Activated T-cell treated with anti-CD3 and anti-CD28 coated beads, Interleukin-2, amount 50 U/mL, for 72 hours (primary cell): ENCODE measurements at places on chromosomes 13 and 19. TPM values are rescaled to one million over a fixed set of nuclear protein-coding genes. Genes with fewer than 3 reads are reported as not detected.

DNA sequence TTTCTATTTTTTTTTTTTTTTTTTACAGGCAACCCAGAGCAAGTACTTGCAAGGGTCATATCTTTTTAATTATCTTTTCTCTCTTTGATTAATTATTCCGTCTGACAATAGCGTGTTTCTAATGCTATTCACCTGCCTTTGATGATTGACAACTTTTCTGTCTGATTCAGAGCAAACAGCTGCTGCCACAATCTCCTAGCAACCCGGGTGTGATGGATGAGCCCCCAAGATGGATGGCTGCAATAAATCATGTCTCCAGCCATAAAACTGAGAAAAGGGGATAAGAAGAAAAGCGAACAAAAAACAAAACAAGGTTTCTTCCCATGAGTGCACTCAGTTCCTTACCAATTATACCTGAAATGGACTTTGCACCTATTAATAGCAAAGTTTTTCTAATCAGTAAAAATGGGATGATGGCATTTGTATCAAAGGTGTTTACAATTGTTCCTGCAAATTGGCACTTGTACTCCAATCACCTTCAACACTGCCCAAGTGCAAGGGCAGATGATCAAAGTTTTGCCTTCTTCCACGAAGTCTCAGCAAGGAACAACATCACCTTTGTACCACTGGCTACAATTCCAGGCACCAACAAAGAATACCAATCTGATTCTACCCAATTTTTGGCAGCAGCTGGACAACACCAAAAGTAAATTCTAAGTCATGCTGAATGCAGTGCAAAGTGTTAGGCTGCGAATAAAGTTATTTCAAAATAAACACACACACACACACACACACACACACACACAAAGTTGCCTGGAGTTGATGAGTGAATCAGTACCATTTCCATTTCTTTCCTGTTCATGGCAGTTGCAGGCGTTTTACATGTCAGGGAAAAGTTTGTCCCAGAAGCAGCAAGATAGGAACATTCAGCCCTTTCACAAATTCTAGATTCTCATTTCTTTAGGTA lies 12.0 kb downstream of the TSHZ3 start:
- no peak overlapping the region for H3K27ac ChIP-seq
- peaks cover 37% of the 10 kb centered on the region for H3K27me3 ChIP-seq
- DNase-seq, result no peak
- H3K36me3 ChIP-seq, result no peaks in the 10 kb centered on the region

F10 gene
- total RNA-seq, result not detected

- DNase-seq, result no peak
- no peaks in the 10 kb centered on the region for H3K27me3 ChIP-seq
- peaks cover 23% of the 10 kb centered on the region for H3K4me1 ChIP-seq
- no peak overlapping the region for H3K27ac ChIP-seq
- H3K4me3 ChIP-seq, result no peak overlapping the region
- H3K36me3 ChIP-seq, result no peaks in the 10 kb centered on the region
These were observed 68.4 kb upstream of the UBL3 start for GRCh38 chr13:29918845-29919244.

ATP4B gene
- not detected for total RNA-seq

- no peaks in the 10 kb centered on the region for H3K27me3 ChIP-seq
- H3K4me1 ChIP-seq, result no peaks in the 10 kb centered on the region
- no peaks in the 10 kb centered on the region for H3K36me3 ChIP-seq
- no peak for DNase-seq
These were observed 315.5 kb downstream of the OXGR1 start for GRCh38 chr13:96678801-96679200.

GRCh38 chr13:46121033-46121432 lies 16.2 kb upstream of the CPB2 start:
- no peak overlapping the region for H3K4me3 ChIP-seq
- H3K4me1 ChIP-seq, result peaks cover 30% of the 10 kb centered on the region
- peaks cover 4% of the 10 kb centered on the region for H3K36me3 ChIP-seq
- peak overlapping the region; percentile 66 for H3K27ac ChIP-seq

- DNase-seq, result no peak
- no peak overlapping the region for H3K4me3 ChIP-seq
- peaks cover 63% of the 10 kb centered on the region for H3K27me3 ChIP-seq
- no peak overlapping the region for H3K27ac ChIP-seq
- H3K4me1 ChIP-seq, result no peaks in the 10 kb centered on the region
These were observed 25.2 kb downstream of the IGFL1 start for GRCh38 chr19:46254776-46255175.

GRCh38 chr19:756236-756635 lies 5.3 kb downstream of the MISP start:
- peaks cover 3% of the 10 kb centered on the region for H3K36me3 ChIP-seq
- no peak overlapping the region for H3K4me3 ChIP-seq
- no peaks in the 10 kb centered on the region for H3K4me1 ChIP-seq
- no peak overlapping the region for H3K27ac ChIP-seq

DNA sequence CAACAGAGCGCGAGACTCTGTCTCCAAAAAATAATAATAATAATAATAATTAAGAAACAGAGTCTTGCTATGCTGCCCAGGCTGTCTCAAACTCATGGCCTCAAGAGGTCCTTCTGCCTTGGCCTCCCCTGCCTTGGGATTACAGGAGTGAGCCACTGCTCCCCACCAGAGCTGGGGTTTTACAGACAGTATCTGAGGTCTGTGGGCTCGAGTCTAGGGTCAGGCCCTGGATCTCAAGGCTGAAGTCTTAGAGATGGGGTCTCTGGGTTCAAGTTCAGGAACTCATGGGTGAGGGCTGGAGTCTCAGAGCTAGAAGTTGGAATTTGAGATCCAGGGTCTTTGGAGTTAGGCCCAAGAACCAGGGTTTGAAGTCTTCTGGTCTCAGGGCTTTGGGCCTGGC lies 3.5 kb downstream of the IL11 start:
- H3K36me3 ChIP-seq, result peaks cover 4% of the 10 kb centered on the region
- peaks cover 8% of the 10 kb centered on the region for H3K4me1 ChIP-seq
- DNase-seq, result no peak
- no peak overlapping the region for H3K4me3 ChIP-seq
- H3K27ac ChIP-seq, result no peak overlapping the region

GRCh38 chr13:111361046-111361872 lies 40.8 kb downstream of the TEX29 start:
- H3K4me3 ChIP-seq, result no peak overlapping the region
- no peak for DNase-seq
- H3K36me3 ChIP-seq, result no peaks in the 10 kb centered on the region

- H3K27ac ChIP-seq, result no peak overlapping the region
- H3K4me3 ChIP-seq, result no peak overlapping the region
- H3K27me3 ChIP-seq, result no peaks in the 10 kb centered on the region
These were observed 1479.2 kb upstream of the PRR20A start for GRCh38 chr13:55661505-55661904.

GRCh38 chr13:101520672-101521071 lies 68.2 kb downstream of the ITGBL1 start:
- H3K4me3 ChIP-seq, result peak overlapping the region; percentile 68
- peaks cover 9% of the 10 kb centered on the region for H3K27me3 ChIP-seq
- peak; percentile 22 for DNase-seq
- H3K4me1 ChIP-seq, result peaks cover 17% of the 10 kb centered on the region
- H3K36me3 ChIP-seq, result no peaks in the 10 kb centered on the region

DNA sequence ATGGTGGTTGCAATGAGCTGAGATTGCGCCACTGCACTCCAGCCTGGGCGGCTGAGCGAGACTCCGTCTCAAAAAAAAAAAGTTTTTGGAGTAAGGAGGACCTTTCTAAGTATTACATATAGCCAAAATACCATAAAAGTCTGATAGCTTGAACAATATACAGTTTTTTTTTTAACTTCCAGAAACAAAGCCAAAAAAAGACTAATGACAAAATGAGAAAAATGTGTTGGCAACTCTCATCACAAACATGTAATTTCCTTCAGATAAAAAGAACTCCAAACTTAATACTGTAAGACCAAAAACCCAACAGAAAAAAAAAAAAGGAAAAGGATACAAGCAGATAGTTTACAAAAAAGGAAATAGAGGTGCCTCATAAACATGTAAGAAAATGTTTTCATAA lies 68.2 kb upstream of the MED4 start:
- H3K27me3 ChIP-seq, result no peaks in the 10 kb centered on the region
- no peak overlapping the region for H3K4me3 ChIP-seq
- no peak for DNase-seq
- H3K36me3 ChIP-seq, result no peaks in the 10 kb centered on the region

DNA sequence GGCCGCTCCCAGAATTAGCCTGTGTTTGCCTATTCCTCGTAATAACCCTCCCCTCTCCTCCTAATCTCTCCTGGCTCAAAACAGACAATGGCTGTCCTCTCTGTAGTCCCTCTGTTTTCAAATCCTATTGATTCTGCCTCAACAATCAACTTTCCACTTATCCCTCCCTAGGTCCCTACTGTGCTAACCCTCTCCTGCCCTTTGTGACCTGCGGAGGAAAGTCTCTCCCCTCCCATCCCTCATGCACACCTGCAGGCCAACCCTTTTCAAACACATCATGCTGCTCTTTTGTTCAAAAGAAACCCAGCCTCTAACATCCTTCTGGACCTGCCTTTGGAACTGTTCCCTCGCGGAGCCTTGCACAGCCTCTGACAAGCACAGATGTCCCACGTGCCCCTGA lies 37.3 kb downstream of the CILP2 start:
- no peak for DNase-seq
- no peak overlapping the region for H3K4me3 ChIP-seq
- H3K27me3 ChIP-seq, result no peaks in the 10 kb centered on the region
- peaks cover 15% of the 10 kb centered on the region for H3K4me1 ChIP-seq
- no peak overlapping the region for H3K27ac ChIP-seq
- H3K36me3 ChIP-seq, result peaks cover 5% of the 10 kb centered on the region

GAS6 gene
- total RNA-seq, result 1.5 TPM

DNA sequence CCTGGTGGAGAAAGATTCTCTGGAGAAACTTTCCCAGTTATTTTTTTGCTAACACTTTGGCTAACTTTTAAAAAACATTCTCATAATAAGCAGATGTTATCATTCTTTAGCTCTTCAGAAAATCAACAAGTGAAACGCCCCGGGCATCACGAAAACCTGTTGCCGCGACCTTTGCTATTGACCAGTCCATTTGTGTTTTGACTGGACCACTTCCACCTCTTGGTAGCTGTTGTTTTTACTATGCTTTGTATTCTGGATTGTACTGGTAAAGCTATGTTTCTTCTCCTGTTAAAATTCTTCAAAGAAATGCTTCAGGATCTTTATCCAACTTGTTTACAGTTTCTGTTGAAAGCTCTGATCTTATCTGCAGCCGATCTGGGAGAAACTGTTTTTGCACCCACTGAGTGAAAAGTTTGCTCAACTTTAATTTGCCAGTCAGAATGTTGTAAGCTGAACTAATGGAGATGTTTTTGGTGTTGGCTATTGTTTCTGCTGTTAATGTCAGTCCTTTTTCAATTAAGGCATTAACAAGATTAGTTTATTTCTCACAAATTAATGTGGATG lies 23.3 kb downstream of the UFM1 start:
- H3K4me1 ChIP-seq, result no peaks in the 10 kb centered on the region
- H3K36me3 ChIP-seq, result no peaks in the 10 kb centered on the region
- H3K27me3 ChIP-seq, result peaks cover 22% of the 10 kb centered on the region
- no peak for DNase-seq
- H3K27ac ChIP-seq, result no peak overlapping the region

FLT3LG gene
- total RNA-seq, result 76.3 TPM

FGF9 gene
- 0.67 TPM for total RNA-seq

CADM4 gene
- total RNA-seq, result 0.74 TPM

MAB21L1 gene
- not detected for total RNA-seq

GRCh38 chr19:34320277-34320676 lies 44.7 kb upstream of the GPI start:
- H3K27me3 ChIP-seq, result no peaks in the 10 kb centered on the region
- H3K27ac ChIP-seq, result no peak overlapping the region
- H3K36me3 ChIP-seq, result peaks cover 3% of the 10 kb centered on the region
- H3K4me1 ChIP-seq, result peaks cover 24% of the 10 kb centered on the region
- DNase-seq, result no peak
- H3K4me3 ChIP-seq, result no peak overlapping the region

GRCh38 chr19:2469102-2469914 lies 6.6 kb upstream of the GADD45B start:
- peak overlapping the region; percentile 60 for H3K27ac ChIP-seq
- no peaks in the 10 kb centered on the region for H3K36me3 ChIP-seq
- H3K4me1 ChIP-seq, result peaks cover 11% of the 10 kb centered on the region
- peak; percentile 54 for DNase-seq
- peak overlapping the region; percentile 49 for H3K4me3 ChIP-seq

SMAD9 gene
- not detected for total RNA-seq

DNA sequence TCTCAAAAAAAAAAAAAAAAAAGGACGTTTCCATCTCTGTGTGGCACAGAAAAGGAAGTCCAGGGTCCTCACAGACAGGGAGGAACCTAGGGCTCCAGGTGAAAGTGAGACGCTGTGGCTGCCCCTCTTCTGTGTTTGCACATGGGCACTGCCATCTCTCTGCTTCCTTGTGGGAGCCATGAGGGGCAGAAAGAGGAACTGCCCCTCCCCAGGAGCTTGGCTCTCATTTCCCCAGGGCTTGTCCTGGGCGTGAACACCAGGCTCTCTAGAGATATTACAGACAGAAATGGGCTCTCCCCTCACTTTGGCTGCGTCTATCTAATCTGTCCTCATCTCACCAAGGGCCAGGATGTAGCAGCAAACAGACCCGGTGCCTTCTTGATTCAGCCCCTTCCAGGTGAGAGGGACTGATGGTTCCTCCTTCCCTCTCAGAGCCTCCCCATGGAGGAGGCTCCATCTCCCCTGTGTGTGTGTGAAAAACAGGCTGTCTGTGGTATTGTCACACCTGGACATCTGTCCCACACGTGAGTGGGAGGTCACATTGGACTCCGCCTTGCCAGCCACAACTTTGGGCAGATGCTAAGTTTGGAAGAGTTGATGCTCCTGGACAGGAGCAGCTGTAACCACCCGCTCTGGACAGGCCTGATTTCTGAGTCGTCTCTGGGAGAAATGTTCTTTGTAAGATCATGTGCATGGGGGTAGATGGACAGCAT lies 840 bp upstream of the LILRA4 start:
- H3K36me3 ChIP-seq, result no peaks in the 10 kb centered on the region
- no peak overlapping the region for H3K4me3 ChIP-seq
- no peaks in the 10 kb centered on the region for H3K27me3 ChIP-seq
- no peak overlapping the region for H3K27ac ChIP-seq
- no peaks in the 10 kb centered on the region for H3K4me1 ChIP-seq
- DNase-seq, result no peak

DNA sequence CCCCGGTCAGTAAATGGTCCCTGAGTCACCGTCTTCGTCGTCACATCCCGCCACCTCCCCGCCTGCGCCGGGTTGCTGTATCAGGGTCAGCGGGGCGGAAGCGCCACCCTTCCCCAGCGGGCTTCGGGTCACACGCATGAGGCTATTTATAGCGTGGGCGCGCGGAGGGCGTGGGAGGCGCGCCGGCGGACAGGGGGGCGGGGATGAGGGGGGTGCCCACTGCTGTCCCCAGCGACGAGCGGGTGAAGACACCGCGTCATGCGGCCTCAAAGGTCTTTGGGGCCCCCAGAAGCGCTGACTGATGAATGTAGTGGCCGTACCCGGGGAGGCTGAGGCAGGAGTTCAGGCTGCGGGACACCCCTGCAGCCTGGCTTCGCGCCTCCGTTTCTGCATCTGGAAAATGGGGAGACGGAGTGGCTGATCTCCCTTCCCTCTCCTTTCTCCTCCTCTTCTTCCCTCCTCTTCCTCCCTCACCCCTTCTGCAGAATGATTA lies 7.9 kb downstream of the UNC13A start:
- peaks cover 75% of the 10 kb centered on the region for H3K27me3 ChIP-seq
- DNase-seq, result peak; percentile 70
- no peak overlapping the region for H3K27ac ChIP-seq
- no peaks in the 10 kb centered on the region for H3K36me3 ChIP-seq
- H3K4me1 ChIP-seq, result peaks cover 14% of the 10 kb centered on the region

PGLYRP1 gene
- total RNA-seq, result not detected

- no peaks in the 10 kb centered on the region for H3K36me3 ChIP-seq
- no peak for DNase-seq
- no peak overlapping the region for H3K4me3 ChIP-seq
- H3K27ac ChIP-seq, result no peak overlapping the region
- H3K27me3 ChIP-seq, result peaks cover 15% of the 10 kb centered on the region
These were observed 388.1 kb downstream of the KCNRG start for GRCh38 chr13:50403311-50403710.

CNMD gene
- total RNA-seq, result not detected
